ENCODE measurements at places on chromosomes 16 and 17. TPM values are rescaled to one million over a fixed set of nuclear protein-coding genes. Genes with fewer than 3 reads are reported as not detected.

Gene ADAP2
- total RNA-seq: 0.79 TPM

Gene CTRL
- total RNA-seq: 0.75 TPM

Gene OSGIN1
- 2.2 TPM for total RNA-seq

Gene TPSG1
- not detected for total RNA-seq

Gene HLF
- 3.7 TPM for total RNA-seq

Gene PPP1R1B
- total RNA-seq: 0.25 TPM

Gene CCDC78
- total RNA-seq: 0.79 TPM

Gene DCTN5
- 55.3 TPM for total RNA-seq

Gene CDK3
- total RNA-seq: 0.92 TPM

Gene CCL13
- not detected for total RNA-seq

Gene SLC38A8
- not detected for total RNA-seq

Gene CD7
- not detected for total RNA-seq

Gene CCL22
- total RNA-seq: not detected

Gene GCGR
- not detected for total RNA-seq

Gene SLC35B1
- 63.2 TPM for total RNA-seq

Gene RHBDF2
- total RNA-seq: 3.4 TPM

Gene CLEC19A
- total RNA-seq: not detected

Gene MYH8
- not detected for total RNA-seq

Gene KRTAP4-4
- total RNA-seq: not detected

Gene ST6GALNAC1
- total RNA-seq: not detected

Gene GAS2L2
- not detected for total RNA-seq

Gene IRX6
- total RNA-seq: not detected

Gene CDH1
- total RNA-seq: under 0.01 TPM

Gene STX1B
- 0.25 TPM for total RNA-seq

Gene SEPHS2
- 11.2 TPM for total RNA-seq

Gene CCL2
- total RNA-seq: 103 TPM

Gene FSCN2
- total RNA-seq: 2.8 TPM
